NCI-H2029 treated with DMSO at 0.1 percent for 48 hours (cell line): ENCODE measurements at places on chromosomes 4 and X.

DNA sequence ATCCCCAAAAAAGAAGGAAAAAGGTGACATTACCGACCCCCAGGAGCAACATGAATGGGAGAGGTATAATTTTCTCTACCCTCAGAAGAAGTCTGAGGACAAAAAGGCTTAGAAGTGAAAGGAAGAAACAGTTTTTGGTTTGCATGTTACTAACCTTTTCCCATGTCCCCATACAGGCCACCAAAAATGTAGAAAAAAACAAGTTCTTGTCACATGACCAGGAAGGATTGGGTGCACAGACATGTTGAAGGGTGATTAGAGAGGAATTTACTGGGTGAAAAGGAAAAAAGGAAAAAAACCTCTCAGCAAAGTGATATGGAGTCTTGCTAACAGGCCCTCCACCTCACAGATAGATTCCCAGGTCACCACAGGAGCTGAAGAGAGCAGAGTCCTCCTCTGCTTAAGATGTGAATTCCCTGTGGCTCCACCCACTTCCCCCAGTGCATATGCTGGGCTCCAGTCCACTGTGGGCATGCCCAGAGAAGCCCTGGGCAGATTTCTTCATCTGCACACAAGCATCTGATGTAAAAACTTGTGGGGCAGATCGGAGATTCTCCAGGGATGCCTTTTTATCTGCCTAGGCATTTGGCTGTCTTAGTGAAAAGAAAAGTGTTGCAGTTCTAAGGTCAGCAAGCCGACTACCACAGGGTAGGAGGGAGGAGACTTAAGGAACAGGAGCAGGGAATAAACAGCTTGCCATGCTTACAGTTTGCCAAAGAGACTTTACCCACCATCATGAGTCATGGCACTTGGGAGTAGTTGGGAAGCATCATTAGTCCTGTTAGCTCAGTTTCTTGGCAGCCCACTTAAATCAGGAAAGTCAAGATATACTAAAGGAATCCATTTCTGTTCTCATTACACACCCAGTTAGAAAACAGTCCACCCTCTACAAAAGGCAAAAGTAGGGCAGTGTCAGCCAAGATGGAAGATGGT is 25.0 kb upstream of the PASD1 start:
- no peak for DNase-seq

DNA sequence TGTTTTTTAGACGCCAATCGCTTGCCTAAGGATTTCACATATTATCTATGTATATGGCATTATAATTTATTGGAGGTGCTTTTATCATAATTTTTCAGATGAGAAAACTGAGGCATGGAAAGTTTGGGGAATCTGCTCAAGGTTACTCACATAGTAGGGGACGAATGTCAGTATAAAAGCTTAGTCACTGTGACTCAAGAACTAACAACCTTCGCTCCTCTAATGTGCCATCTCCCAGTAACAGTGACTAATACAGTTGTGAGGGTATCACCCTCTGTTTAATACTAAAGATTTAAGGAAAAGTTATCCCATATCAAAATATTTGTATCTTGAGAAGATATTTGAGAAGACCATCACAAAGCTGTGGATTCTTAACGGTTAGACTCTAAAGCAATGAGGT is 353.1 kb upstream of the SPOCK3 start:
- no peak for DNase-seq

DNA sequence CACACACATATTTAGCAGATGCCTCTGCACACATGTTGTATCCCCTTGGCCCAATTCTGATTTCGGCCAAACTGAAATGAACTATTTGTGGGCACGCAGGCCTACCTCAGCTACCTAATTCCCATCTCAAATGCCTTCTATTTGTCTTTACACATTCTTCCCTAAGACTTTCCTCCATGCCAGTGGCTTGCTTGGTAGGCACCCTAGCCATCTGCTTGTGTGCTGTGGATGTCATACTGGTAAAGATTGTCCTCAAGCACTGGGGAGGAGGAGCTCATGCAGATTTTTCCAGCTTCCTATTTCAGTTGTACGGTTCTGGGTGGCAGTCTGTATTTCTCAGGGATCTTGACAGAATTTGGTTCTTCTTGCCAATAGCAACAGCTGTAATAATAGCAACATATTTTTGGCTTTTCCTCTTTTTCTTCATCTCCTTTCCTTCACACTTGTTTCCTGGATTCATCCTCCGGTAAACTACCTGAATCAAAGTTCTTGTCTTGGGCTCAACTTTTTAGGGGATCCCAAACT is 514.3 kb downstream of the ADGRL3 start:
- no peak for DNase-seq

- no peak for DNase-seq
These were observed 52.8 kb downstream of the FAM47C start for GRCh38 chrX:37060999-37061398.

GRCh38 chr4:130985371-130985770 is 1889.4 kb downstream of the C4orf33 start:
- no peak for DNase-seq

GRCh38 chr4:13988353-13989305 is 361.1 kb upstream of the BOD1L1 start:
- DNase-seq = no peak

GRCh38 chrX:2629316-2630007 is 61.6 kb upstream of the CD99 start:
- DNase-seq = no peak

DNA sequence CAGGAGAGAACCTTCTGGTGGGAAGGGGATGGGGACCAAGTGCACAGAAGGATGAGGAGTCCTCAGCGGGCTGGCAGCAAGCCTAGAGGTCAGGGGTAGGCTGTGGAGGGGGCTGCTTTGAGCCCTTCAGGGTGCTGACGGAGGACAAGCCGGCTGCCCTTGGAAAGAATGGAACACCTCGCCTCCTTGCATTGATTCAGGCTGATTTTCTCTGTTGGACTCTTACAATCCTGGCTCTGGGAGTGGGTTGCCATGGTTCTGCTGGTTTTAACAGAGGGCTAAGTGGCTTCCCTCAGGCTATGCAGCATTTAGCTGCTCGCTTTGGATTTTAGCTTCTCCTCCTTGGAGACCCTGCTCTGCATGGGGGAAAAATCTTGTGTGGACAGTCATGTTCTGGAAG is 49.4 kb upstream of the CHRNA9 start:
- no peak for DNase-seq

GRCh38 chr4:186569533-186570192 is 14.3 kb upstream of the MTNR1A start:
- no peak for DNase-seq

DNA sequence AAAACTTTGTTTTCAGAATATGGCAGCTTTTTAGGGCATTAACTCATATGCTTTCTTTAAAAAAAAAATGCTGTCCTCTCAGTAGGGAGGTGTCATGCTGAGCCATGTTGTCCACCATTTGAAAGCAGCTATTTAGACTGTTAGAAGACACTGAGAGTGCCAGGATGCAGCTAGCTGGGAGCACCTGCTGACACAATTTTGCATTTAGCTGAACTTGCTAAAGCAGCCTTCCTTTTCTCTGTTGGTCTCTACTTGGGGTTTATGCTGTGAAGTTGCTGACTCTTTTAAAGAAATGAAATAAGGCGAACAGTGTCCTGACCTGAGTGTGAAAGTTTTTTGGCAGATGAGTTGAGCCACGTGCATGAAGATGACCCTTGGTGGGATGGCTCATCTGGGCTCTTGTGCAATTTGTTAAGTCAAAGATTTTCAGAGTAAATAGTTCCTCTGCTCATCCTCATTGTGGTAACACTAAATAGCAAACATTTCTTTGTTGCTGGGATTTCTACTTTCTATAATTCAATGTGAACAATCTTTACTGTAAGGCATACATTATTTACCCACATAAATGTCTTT is 64.5 kb downstream of the CDS1 start:
- DNase-seq = no peak

DNA sequence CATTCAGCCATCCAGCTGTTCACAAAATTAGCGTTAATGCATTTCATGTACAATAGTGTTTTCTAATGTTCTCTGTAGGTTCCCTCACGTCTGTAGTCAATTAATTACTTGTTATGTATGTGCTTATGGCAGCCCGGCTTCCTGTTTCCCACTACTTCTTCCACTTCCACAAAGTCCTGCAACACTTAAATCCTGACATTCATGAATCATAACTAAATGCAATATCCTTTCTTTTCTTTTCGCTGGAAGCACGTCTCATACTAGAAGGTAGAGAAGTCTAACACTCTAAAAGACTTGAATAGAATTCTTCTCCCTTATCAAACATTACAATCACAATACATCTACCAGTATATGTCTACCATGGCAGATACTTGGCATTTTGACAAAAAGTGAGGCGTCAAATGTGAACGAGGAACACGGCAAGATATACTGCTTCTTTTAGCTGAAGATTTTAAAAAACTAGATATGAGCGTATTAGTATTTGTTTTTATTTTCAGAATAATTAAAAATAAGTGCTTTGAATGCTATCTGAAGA is 239.0 kb upstream of the DIAPH2 start:
- no peak for DNase-seq

GRCh38 chr4:158213466-158213865 is 3.2 kb downstream of the TMEM144 start:
- DNase-seq = no peak

- DNase-seq = no peak
These were observed 92.5 kb upstream of the TEX13D start for GRCh38 chrX:124239911-124240310.

DNA sequence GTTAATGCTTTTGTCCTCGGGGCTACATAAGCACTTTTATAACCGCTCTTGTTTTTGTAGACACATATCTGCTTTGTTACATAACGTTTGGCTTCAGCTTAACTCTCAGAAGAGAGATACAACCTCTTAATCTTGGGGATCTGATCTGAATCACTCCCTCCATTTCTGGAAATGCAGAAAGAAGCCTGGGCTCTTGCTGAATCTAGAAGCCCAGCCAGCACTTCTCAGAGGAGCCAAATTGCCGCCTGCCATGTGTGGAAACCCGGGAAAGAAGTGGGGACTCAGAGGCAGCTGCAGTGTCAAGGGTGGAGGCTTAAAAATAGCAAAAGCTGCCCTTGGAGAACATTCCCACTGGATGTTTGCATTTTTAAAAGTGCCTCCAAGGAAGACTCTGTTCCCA is 69.3 kb upstream of the LDB2 start:
- DNase-seq = no peak

DNA sequence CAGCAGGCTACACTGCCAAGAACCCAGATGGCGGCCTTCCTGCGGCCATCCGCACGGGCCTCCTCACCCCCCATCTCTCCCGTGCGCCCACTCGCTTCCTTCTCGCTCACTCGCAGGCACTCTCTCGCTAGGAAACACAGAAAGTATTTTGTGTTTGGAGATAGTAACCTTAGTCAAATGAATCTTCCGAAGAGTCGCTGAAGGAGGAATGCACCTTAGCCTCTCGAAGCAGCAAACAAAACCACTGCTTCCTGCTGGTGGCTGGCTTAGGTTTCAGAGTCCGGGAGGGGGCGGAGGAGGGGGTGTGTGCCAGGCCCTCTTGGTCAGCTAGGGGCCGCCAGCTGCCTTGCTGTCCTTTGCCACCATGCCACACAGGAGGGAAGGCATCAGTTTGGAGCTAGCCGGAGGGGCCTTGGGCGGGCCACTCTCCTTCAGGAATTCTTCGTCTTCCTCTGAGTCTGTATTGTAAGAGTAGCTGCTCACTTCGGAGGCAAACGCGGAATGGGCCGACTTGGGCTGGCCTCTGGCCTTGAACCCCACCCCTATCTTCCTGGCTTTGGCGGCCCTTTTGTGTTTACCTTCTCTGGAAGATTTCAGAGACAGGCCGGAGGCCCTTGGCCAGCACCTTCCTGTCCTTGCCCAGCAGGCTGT is 73.2 kb upstream of the UCP1 start:
- no peak for DNase-seq
